ENCODE measurements at places on chromosomes 5 and 9. TPM values are rescaled to one million over a fixed set of nuclear protein-coding genes. Genes with fewer than 3 reads are reported as not detected.

DNA sequence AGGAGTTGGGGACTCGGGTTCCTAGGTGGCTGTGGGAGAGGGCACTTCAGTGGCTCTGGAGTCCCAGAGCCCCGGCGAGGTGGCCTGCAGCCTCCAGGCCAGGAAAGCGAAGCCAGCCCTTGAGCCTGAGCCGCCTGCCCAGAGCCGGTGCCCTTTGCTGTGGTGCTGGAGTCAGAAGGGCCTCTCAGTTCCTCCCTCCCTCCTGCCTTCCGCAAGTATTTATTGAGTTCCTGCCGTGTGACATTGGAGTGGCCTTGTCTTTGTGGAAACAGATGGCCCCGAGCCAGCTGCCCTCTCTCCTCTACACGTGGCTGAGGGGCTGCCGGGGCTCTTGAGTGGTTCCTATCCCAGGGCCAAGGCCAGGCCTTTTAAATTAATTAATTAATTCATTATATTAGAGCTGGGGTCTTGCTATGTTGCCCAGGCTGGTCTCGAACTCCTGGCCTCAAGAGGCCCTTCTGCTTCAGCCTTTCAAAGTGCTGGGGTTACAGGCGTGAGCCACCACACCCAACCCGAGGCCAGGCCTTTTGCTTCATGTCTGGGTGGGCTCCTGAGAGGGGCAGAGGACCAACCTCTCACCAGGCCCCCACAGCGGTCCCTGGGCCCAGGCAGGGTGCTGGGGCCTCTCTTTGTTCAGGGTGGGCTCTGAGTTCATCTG, 45.6 kb upstream of the IER5L start:
- no peaks in the 10 kb centered on the region for H3K4me1 ChIP-seq
- no peak for DNase-seq
- no peaks in the 10 kb centered on the region for H3K36me3 ChIP-seq
- no peaks in the 10 kb centered on the region for H3K27me3 ChIP-seq
- H3K27ac ChIP-seq, result no peak overlapping the region

DNA sequence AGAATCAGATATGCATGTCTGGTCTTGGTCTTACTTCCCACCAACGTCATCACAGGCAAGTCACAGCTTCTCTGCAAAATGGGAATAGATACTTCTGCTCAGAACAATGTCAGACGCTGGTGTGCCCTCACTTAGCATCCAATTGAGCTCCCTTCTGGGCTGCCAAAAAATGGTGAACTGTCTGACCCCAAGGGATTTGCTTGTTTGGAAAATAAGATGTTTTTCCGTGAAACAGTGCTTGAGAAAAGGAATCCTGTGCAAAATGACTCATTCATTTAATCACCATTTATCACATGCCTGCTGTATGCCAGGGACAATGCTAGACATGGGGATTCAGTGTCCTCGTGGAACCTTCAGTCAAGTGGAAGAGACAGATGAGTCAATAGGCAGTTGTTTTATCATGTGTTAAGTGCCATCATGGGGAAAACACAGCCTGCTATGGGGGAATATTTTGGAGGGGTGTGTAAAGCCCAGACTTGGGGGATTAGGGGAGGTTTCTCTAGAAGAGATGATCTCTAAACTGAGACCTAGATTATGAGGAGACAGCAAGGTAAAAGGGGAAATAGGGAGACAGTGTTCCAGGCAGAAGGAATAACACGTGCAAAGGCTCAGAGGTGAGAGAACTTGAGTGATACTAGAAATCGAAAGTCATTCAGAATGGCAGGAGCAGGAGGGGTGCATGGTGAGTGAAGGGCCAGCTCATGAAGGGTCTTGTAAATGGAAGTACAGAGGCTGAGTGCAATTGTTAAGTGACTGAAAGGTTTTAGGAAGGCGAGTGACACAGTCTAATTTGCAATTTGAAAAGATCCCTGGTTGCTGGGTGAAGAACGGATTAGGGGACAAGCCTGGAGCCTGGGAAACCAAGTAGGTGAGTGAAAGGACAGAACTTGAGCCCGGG, 3.9 kb downstream of the NIPAL4 start:
- no peak for DNase-seq
- H3K36me3 ChIP-seq, result no peaks in the 10 kb centered on the region
- no peak overlapping the region for H3K27ac ChIP-seq
- no peaks in the 10 kb centered on the region for H3K27me3 ChIP-seq
- H3K4me1 ChIP-seq, result no peaks in the 10 kb centered on the region
- no peak overlapping the region for H3K4me3 ChIP-seq

- DNase-seq, result no peak
- H3K27ac ChIP-seq, result no peak overlapping the region
- no peaks in the 10 kb centered on the region for H3K27me3 ChIP-seq
- no peak overlapping the region for H3K4me3 ChIP-seq
- no peaks in the 10 kb centered on the region for H3K4me1 ChIP-seq
Measured at GRCh38 chr5:93595420-93596147, 12.6 kb downstream of the NR2F1 start.

DNA sequence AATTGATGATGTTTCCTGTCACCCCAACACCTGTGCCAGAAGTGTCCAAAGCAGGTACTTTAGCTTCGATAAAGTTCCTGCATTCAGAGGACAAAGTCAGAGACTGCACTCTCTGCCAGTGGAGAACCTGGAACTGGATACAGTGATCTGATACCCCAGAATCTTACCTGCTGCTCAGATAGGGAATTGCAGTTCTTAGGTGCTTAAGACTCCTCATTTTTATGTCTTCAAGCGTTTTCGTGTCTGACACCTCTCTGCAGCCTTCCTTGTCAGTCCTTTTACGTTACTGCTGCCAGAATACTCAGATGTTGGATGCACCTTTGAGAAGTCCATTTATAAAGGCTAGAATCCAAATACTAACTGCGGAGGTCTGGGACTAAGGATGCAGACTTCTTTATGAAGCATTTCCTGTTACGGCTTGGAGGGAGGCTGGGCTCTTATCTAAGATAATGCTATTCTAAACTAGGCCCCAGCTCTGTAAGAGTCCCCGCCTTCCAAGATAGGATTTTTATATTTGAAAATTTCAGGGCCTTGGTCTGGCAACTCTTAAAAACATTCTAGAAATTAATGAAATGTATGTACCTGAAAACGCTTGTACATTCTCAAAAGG, 1.9 kb downstream of the ISOC1 start:
- no peak overlapping the region for H3K27ac ChIP-seq
- no peak overlapping the region for H3K4me3 ChIP-seq
- H3K4me1 ChIP-seq, result no peaks in the 10 kb centered on the region
- H3K36me3 ChIP-seq, result no peaks in the 10 kb centered on the region
- H3K27me3 ChIP-seq, result no peaks in the 10 kb centered on the region
- no peak for DNase-seq

The PCDHB9 gene
- 3.0 TPM for total RNA-seq

The PLGRKT gene
- total RNA-seq, result 10.6 TPM

The RAI14 gene
- 214 TPM for total RNA-seq
